ENCODE measurements at places on chromosomes 16 and 17. TPM values are rescaled to one million over a fixed set of nuclear protein-coding genes. Genes with fewer than 3 reads are reported as not detected.
A peak's percentile ranks its signal among the peaks of the same experiment; 100 is the strongest.

DNA sequence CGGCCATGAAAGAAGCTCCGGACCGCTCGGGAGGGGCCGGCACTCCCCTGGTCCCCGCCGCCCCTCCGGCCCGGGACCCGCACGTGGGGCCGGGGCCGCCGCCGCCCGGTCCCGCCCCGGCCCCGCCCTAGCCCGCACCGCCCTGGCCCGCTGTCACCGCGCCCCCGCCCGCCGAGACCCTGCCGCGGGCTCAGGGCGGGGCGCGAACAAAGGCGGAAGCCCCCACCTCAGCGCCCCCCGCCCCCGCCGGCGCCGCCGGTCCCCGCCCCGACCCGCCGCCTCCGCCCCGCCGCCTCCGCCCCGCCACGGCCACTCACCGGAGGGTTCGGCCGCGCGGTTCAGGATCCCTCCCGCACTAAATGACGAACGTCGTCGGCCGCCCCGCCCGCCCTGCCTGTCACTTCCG lies at the start of gene ARHGDIA:
TSS of gene ARHGDIA (minus strand) at position 357 of the 406 bp plus-strand sequence. CDS start 1,407 bp downstream, outside the sequence.
- DNase-seq, result no peak

- DNase-seq, result no peak
These were observed 26.6 kb downstream of the JPH3 start for GRCh38 chr16:87628940-87629339.

DNA sequence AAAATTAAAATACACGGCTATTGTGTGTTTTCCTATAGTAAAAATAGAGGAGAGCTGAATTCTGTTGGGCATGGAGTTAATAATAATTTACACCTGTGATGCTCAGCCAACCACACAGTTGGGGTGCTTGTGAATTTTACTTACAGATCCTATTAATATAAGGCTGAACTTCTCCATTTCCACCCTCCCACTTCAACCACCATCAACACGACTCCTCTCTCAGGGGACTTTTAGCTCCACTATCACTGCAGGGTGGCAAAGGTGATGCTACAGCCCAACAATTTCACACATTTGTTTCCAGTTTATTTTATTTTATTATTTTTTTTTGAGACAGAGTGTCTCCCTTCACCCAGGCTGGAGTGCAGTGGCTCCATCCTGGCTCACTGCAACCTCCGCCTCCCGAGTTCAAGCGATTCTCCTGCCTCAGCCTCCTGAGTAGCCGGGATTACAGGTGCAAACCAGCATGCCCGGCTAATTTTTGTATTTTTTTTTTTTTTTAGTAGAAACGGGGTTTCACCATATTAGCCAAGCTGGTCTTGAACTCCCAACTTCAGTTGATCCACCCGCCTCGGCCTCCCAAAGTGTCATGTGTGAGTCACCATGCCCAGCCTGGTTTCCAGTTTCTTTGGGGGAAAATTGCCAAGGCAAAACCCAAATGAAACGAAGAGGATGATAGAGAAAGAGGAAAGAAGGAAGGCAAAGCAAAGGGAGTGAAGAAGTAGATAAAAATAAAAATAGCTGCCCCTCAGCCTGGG lies 57.9 kb downstream of the GNA13 start:
- no peak for DNase-seq

HOXB1 gene
- not detected for total RNA-seq

- no peak for DNase-seq
These were observed 59.4 kb downstream of the MFSD11 start for GRCh38 chr17:76797241-76797840.

TELO2 gene
- 21.6 TPM for total RNA-seq

DNA sequence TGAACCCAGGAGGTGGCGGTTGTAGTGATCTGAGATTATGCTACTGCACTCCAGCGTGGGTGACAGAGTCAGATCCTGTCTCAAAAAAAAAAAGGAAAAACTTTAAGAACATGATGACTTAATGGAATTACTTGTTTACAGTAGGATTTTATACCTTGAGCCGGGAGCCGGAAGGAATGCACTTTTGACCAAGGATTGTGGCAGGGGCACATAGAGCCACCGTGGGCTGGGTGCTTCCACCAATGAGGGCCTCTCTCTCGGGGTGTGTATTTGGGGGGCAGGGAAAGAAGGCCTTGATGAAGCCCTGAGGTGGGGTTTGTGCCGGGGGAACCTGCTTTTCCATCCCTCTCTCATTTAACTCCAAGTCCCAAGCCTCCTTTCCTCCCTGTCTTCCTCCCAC lies 6.7 kb upstream of the NAGPA start:
- DNase-seq, result no peak

- no peak for DNase-seq
These were observed 4.3 kb downstream of the KATNB1 start for GRCh38 chr16:57739756-57740422.

- peak; percentile 53 for DNase-seq
These were observed 44.6 kb upstream of the ZNF750 start for GRCh38 chr17:82884341-82884969.

GRCh38 chr17:77329741-77330531 lies 189.2 kb downstream of the SEC14L1 start:
- no peak for DNase-seq

DNA sequence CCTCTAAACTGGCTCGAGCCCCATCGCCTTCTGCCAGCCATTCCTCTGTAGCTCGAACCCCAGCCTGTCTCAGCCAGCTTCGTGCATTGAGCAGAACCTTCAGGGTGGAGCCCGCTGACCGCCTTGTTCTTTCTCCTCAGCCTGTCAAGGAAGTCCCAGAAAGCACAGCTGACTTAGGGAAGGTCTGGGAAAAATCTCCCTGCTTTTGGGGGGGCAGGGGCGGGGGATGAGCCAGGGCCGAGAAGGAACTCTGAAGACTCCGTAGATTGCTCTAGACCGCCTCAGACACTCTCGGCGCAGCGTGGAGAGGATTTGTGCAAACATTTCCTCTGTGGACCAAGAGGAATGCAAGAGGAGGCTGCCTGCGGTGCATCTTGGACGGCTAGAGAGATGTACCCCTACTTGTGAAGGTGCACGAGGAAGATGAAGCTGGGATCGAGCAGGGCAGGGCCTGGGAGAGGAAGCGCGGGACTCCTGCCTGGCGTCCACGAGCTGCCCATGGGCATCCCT lies at the start of gene GLP2R:
TSS of gene GLP2R (plus strand) at position 284 of the 510 bp plus-strand sequence. CDS start at position 424, 140 bp downstream.
- no peak for DNase-seq

TOM1L1 gene
- total RNA-seq, result 12.1 TPM

DNA sequence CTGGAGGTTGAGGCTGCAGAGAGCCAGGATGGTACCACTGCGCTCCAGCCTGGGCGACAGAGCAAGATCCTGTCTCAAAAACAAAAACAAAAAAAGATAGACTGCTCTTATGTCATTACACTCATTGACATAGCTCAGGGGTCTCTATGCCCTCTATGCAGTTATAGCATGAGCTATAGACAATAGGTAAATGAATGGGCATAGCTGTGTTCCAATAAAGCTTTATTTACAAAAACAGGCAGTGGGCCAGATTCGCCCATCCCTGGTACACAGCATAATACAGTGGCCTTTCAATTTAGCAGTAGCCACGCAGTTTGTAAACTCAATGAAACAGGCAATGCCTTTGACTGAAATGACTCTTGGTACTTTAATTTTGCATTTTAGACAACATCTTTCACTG lies 51.5 kb downstream of the XYLT1 start:
- no peak for DNase-seq

GCGR gene
- not detected for total RNA-seq

FKBP10 gene
- 10.2 TPM for total RNA-seq

STH gene
- not detected for total RNA-seq

LRRC75A gene
- total RNA-seq, result 0.47 TPM

TP53TG3F gene
- not detected for total RNA-seq

KRT32 gene
- not detected for total RNA-seq

DNA sequence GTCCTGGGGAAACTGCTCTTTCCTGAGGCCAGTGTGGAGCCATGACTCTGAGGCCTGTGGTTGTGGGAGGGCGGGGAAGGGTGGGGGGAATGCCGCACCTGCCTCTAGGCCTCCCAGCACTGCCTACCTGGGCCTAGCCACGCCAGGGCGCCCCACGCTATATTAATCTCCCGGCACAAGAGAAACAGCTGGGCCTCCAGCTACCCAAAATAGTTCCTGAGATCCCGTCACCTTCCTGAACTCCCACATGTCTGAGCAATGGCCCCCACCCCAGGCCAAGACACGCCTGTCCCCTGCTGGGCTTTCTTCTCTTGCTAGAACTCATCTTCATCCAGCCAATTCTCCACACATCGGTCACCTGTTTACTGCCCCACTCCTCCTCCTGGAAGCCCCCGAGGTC lies 13.0 kb upstream of the MTSS2 start:
- DNase-seq, result no peak

- no peak for DNase-seq
These were observed 92.7 kb downstream of the TMEM100 start for GRCh38 chr17:55629995-55630394.

- DNase-seq, result no peak
These were observed 9.6 kb upstream of the SPNS2 start for GRCh38 chr17:4488989-4489595.

DNA sequence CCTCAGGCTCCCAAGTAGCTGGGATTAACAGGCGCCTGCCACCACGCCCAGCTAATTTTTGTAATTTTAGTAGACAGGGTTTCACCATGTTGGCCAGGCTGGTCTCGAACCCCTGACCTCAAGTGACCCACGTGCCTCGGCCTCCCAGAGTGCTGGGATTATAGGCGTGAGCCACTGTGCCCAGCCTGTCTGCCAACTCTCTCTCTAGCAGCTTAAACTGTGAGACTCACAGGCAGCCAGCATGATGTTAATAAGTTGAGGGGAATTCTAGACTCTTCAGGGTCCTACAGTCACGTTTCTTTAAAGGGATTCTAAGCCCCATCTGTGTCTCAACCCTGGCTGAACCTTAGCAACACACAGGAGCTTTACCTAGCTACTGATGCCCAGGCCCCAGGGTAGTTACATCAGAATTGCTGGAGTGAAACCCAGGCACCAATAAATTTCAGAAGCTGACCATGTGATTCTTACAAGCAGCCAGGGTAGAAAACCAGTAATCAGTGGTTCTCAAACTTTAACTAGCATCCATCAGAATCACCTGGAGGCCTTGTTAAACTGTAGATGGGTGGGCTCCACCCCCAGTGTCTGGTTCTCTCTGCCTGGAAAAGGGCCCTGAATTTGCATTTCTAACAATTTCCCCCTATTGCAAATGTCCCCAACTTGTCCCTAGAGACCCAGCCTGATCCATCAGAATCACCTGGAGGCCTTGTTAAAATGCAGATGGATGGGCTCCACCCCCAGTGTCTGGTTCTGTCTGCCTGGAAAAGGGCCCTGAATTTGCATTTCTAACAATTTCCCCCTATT lies 30.7 kb downstream of the GPRC5B start:
- no peak for DNase-seq

- no peak for DNase-seq
These were observed 36.3 kb downstream of the WWP2 start for GRCh38 chr16:69798466-69798865.

DNA sequence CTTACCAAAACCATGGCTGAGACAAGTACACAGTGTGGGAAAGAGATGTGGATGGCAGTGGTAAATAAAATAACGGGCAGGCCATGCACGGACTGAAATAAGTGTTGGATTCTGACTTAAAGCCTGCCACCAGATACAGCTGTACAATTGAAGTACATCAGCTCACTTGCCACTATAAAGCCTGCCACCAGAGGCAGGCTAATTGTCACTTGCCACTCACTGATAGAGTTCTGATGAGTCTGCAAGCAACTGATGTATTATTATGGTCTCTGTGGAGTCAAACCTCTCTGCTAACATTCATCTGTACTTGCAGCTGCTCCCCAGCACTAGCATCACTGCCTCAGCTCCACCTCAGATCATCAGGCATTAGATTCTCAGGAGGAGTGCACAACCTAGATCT lies 93.0 kb downstream of the CYTH1 start:
- no peak for DNase-seq

DNA sequence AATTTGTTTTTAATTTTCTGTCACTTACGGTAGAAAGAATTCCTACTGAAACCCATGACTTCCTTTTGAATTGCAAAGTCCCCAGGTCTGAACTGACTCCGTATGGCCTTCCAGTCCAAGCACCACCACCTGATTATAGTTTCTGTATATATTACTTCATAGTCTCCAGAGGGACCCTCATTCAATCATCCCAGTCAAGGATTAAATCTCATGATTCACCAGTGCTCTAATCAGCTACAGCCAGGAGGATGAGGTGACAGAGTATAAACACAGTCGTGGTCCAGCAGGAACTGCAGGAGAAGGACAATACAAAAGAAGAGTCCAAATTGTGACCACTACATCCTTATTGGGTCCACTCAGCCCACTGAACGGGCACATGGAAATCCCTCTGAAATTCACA lies 418.9 kb upstream of the C16orf82 start:
- DNase-seq, result no peak

Data from left ventricle myocardium superior (tissue), 1 donor.